ENCODE measurements at places on chromosomes 13 and 19. TPM values are rescaled to one million over a fixed set of nuclear protein-coding genes. Genes with fewer than 3 reads are reported as not detected.

DLEU7 gene
- total RNA-seq = not detected

CDX2 gene
- not detected for total RNA-seq

NLRP5 gene
- total RNA-seq = not detected

DNA sequence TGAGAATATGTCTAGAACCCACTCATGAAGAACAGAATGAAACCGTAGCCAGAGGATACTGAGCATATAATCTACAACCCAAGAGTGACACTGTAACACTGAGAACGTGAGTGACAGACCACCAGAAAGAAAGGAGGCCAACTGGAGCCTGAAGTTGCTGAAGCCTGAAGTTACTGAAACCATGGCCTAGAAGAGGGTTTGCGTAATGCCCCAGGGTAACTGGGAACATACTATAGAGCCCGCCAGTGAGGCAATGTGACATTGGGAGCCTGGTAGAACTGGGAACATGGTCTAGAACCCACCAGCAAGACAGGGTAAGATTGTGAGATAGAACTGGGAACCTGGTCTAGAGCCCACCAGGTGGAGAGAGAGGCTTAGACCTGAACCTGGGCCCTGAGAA is 15.5 kb upstream of the TNFSF14 start:
- no peak for DNase-seq

DNA sequence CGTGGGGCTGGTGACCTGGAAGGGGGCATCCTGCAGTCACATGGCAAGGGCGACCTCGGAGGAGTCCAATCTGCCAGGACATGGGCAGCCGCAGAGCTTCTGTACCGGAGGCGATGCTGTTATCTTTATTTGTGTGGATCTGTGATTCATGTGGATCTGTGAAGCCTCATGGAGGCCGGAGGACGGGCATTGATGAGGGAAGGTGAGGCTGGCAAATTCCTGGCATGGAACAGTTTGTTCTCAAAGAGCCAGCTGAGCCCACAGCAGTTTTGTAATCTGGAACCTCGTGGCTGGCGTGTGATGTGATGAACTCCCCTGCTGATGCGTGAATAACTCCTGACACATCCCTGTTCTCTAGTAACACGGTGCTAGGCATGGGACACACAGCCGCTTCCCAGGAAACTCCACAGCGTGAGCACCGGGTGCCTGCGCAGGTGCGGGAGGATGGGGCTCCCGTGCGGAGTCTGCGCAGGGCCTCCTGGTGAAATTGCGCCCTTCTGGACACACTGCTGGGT is 40.4 kb downstream of the ATP11A start:
- no peak for DNase-seq

Data from myocyte (in vitro differentiated cells).